Memory B cell (primary cell): ENCODE measurements at places on chromosomes 11 and 22.

GRCh38 chr11:43927925-43928707, 14.3 kb upstream of the C11orf96 start:
- H3K4me3 ChIP-seq: no peak overlapping the region
- no peak overlapping the region for H3K27ac ChIP-seq
- peaks cover 1% of the 10 kb centered on the region for H3K36me3 ChIP-seq
- H3K27me3 ChIP-seq: no peaks in the 10 kb centered on the region
- peaks cover 2% of the 10 kb centered on the region for H3K4me1 ChIP-seq
- DNase-seq: no peak

- DNase-seq: no peak
- H3K4me1 ChIP-seq: no peaks in the 10 kb centered on the region
- peaks cover 2% of the 10 kb centered on the region for H3K36me3 ChIP-seq
- H3K27me3 ChIP-seq: peaks cover 3% of the 10 kb centered on the region
- no peak overlapping the region for H3K4me3 ChIP-seq
Measured at GRCh38 chr11:94895451-94895850, 77.9 kb downstream of the CWC15 start.

- no peak overlapping the region for H3K4me3 ChIP-seq
- H3K36me3 ChIP-seq: peaks cover 27% of the 10 kb centered on the region
- no peak overlapping the region for H3K27ac ChIP-seq
- H3K27me3 ChIP-seq: no peaks in the 10 kb centered on the region
Measured at GRCh38 chr11:9808943-9809342, 145.1 kb downstream of the SWAP70 start.

GRCh38 chr11:116960930-116961329, 123.5 kb upstream of the APOA1 start:
- no peak for DNase-seq
- no peak overlapping the region for H3K4me3 ChIP-seq
- no peak overlapping the region for H3K27ac ChIP-seq

DNA sequence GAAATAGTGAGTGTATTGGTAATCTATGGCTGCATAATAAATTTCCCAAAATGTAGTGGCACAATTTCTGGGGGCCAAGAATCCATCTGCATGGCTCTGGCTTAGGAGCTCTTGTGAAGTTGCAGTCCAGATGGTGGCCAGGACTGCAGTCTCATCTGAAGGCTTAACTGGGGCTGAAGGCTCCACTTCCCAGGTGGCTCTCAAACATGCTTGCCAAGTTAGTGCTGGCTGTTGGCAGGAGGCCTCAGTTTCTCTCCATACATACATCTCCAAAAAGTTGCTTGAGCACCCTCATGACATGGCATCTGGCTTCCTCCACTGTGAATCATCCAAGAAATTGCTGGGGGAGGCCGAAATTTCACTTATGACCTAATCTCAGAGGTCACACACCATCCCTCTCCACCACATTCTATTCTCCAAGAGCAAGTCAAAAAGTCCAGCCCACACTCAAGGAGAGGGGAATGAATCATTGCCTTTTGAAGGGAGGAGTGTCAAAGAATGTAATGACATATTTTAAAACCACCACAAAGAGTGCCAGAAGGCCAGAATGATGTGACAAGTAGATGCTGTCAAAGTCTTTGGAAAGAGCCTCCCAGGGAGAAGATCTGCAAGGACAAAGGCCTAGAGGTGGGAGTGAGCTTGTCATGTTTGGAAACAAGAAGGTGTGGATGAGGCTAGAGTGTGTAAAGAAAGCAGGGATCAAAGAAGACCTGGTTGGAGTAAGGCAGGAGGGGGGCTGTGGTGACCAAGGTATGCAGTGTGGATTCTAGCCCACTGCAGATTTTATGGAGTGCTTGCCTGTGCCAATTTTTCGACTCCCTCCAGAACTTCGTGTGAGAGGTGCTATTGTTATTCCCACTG, 566.2 kb downstream of the MIAT start:
- peaks cover 2% of the 10 kb centered on the region for H3K27me3 ChIP-seq
- no peak overlapping the region for H3K4me3 ChIP-seq
- H3K36me3 ChIP-seq: no peaks in the 10 kb centered on the region
- H3K4me1 ChIP-seq: no peaks in the 10 kb centered on the region
- no peak overlapping the region for H3K27ac ChIP-seq
- no peak for DNase-seq

GRCh38 chr11:44631831-44632230, 66.4 kb downstream of the CD82 start:
- no peak overlapping the region for H3K27ac ChIP-seq
- DNase-seq: no peak
- peaks cover 16% of the 10 kb centered on the region for H3K27me3 ChIP-seq
- H3K36me3 ChIP-seq: no peaks in the 10 kb centered on the region
- H3K4me3 ChIP-seq: no peak overlapping the region
- H3K4me1 ChIP-seq: peaks cover 10% of the 10 kb centered on the region

DNA sequence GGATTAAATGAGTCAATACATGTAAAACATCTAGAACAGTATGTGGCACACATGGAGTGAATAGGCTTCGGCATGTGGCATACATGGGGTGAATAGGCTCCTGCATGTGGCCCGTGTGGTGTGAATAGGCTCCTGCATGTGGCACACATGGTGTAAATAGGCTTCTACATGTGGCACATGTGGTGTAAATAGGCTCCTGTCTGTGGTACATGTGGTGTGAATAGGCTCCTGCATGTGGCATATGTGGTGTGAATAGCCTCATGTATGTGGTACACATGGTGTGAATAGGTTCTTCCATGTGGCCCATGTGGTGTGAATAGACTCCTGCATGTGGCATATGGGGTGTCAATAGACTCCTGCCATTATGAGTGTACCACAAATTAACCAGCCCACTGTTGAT, 219.1 kb upstream of the KIRREL3 start:
- DNase-seq: no peak
- no peaks in the 10 kb centered on the region for H3K4me1 ChIP-seq
- no peak overlapping the region for H3K27ac ChIP-seq
- H3K4me3 ChIP-seq: no peak overlapping the region
- H3K27me3 ChIP-seq: no peaks in the 10 kb centered on the region
- no peaks in the 10 kb centered on the region for H3K36me3 ChIP-seq

DNA sequence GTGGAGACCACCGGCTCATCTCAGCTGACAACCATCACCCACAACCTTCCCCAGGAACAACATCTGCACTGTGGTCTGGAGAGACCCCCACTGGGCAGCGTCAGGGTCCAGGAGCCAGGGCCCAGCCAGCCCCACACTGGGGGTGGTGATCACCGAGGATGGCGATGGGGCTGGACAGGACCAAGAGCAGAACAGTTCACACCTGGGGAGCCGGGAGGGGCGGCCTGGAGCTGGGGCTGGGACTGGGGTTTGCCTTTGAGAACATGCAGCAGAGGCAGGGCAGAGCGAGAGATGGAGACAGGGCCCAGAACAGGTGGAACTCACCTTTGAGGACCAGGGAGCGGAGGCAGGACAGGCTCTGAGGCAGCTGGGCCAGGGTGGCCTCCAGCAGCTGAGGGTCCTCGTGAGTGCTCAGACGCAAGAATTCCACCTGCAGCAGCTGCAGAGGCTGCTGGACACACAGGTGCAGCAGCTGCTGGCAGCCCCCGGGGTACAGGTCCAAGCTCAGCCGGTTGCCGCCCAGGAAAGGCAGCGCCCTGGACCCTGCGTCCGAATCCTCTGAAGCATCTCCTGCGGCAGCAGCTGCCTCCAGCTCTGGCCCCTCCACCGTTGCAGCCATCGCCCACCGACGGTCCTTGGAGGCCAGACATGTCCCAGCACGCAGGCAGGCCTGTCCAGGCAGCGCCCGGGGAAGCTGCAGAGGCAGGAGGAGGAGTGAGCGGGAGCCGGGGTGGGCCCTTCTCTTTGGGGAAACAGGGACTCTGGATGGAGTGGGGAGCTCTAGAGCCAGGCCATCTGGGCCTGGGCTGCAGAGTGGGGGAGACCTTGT, 1.0 kb downstream of the PIDD1 start:
- no peaks in the 10 kb centered on the region for H3K27me3 ChIP-seq
- peaks cover 2% of the 10 kb centered on the region for H3K36me3 ChIP-seq
- peaks cover 15% of the 10 kb centered on the region for H3K4me1 ChIP-seq
- H3K27ac ChIP-seq: peak overlapping the region; percentile 62
- peak overlapping the region; percentile 79 for H3K4me3 ChIP-seq
- no peak for DNase-seq

DNA sequence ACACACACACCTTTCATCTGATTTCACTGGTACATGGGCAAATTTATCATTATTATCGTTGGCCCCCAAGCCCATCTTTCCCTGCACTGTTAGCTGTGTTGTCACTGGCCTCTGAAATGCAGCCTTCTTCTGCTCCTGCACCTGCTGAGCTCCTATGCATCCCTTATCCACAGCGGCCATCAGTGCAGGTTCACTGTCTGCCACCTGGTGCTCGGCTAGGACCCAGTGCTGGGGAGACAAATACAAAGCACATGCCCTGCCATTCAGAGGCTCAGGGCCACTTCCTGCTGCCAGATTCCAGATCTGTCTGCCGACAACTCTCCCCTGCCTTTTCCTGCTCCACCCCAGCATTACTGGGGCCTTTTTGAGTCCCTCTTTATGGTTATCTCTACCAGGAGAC, 1205.4 kb downstream of the TBC1D22A start:
- H3K4me3 ChIP-seq: no peak overlapping the region
- no peak for DNase-seq
- peaks cover 2% of the 10 kb centered on the region for H3K4me1 ChIP-seq
- no peaks in the 10 kb centered on the region for H3K36me3 ChIP-seq
- no peak overlapping the region for H3K27ac ChIP-seq

- H3K27ac ChIP-seq: no peak overlapping the region
- peak overlapping the region; percentile 74 for H3K4me3 ChIP-seq
- peaks cover 21% of the 10 kb centered on the region for H3K27me3 ChIP-seq
- no peak for DNase-seq
- peaks cover 4% of the 10 kb centered on the region for H3K36me3 ChIP-seq
Measured at GRCh38 chr11:118621071-118621783, 13.8 kb downstream of the PHLDB1 start.

GRCh38 chr22:44330744-44331660, 18.3 kb upstream of the SHISAL1 start:
- H3K27ac ChIP-seq: no peak overlapping the region
- peaks cover 13% of the 10 kb centered on the region for H3K4me1 ChIP-seq
- peaks cover 19% of the 10 kb centered on the region for H3K27me3 ChIP-seq
- no peak for DNase-seq

DNA sequence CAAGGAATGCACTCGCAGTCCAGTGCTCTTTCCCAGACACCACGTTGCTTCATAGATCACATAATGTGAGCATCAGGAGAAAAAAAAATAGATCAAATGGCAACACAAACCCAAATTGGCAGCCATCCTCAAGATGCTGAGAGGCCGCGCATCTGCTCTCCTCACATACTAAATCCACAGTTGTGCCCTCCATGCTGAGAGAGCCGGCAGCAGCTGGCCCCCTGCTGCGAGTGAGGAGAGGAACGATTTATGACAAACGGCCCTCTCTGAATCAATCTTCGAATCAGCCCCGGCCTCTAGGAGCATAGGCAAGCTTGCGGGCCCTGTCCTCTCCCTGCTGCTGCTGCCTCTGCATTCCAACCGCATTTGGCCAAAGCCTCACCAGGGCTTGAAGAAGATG, 159.9 kb upstream of the TENM4 start:
- H3K36me3 ChIP-seq: no peaks in the 10 kb centered on the region
- no peaks in the 10 kb centered on the region for H3K4me1 ChIP-seq
- DNase-seq: no peak
- H3K27ac ChIP-seq: no peak overlapping the region
- peaks cover 3% of the 10 kb centered on the region for H3K27me3 ChIP-seq
- no peak overlapping the region for H3K4me3 ChIP-seq

GRCh38 chr11:34565417-34566207, 52.0 kb upstream of the ELF5 start:
- no peak for DNase-seq
- H3K27ac ChIP-seq: no peak overlapping the region
- H3K27me3 ChIP-seq: peaks cover 15% of the 10 kb centered on the region
- H3K4me1 ChIP-seq: no peaks in the 10 kb centered on the region

DNA sequence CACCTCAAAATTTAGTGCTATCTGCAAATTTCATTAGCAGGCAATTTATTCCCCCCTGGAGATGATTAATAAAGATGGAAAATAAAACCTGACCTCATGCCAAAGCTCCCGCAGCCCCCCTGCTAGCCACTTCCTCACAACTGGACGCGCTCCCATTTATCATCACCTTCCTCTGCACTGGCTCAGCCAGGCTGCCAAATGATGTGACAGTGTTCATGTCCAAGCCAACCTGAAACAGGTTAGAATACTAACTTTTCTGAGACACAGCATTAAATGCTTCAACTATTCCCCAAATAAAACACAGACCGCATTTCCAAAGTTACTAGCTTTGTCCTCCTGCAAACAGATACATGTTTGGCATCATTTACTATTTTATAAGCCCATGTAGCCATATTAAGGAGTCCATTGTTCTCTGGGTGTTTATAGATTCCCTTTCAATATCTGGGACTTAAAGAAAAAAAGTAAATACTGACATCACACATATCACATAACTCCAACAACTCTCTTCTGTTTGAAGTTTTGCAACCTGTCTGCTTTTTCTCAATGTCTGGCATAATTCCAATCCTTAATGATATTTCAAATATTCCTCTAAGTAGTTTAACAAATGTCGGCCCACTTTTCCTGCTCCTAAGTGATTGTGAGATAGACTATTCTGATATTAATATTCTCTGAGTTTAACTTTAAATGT, 829.7 kb upstream of the FAT3 start:
- H3K27ac ChIP-seq: no peak overlapping the region
- DNase-seq: no peak
- no peaks in the 10 kb centered on the region for H3K27me3 ChIP-seq

DNA sequence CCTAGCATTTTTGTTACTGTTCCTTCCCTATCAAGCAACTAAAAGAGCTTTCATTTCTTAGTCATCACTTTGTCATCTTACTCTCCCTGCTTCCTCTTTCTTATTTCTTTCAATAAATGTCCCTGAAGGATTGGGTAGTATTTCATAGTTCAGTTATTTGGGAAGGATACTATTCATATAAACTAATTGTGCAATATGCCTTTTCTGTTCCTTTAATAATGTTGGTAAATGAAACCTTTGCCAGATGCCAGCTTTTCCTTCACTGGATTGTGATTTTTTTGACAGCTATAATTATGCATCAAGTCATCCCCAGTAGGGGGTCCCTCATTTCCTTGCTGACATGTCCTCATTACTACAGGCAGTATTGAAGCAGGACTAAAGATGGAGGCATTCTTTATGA, 101.7 kb downstream of the ATM start:
- no peaks in the 10 kb centered on the region for H3K4me1 ChIP-seq
- no peak overlapping the region for H3K4me3 ChIP-seq
- H3K27ac ChIP-seq: no peak overlapping the region
- no peaks in the 10 kb centered on the region for H3K27me3 ChIP-seq

DNA sequence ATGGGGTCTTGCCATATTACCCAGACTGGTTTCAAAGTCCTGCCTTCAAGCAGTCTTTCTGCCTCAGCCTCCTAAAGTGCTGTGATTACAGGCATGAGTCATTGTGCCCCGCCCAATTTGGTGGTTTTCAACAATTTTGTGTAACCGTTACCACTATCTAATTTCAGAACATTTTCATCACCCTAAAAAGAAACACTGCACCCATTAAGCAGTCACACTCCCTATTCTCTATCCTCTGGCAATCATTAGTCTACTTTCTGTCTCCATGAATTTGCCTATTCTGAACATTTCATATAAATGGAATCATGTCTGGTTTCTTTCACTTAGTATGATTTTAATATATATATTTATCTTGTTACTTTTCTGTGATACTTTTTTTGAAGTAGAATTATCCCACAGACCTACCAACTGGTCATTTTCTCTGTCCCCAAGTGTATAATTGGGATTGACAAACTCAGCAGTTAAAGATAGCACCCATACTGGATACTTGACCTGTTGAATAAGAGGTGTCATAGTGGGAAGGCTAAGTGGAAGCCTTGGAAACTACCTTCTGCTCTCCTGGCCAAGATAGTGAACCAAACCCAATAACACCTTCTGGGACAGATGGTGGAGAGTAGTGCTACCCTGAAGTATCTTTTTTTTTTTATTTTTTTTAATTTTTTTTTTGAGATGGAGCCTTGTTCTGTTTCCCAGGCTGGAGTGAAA, 64.8 kb downstream of the STIM1 start:
- H3K27me3 ChIP-seq: no peaks in the 10 kb centered on the region
- no peak overlapping the region for H3K4me3 ChIP-seq
- peaks cover 3% of the 10 kb centered on the region for H3K36me3 ChIP-seq
- H3K27ac ChIP-seq: no peak overlapping the region
- no peak for DNase-seq
